Small intestine (tissue), 16 donors: ENCODE measurements at places on chromosomes 3 and 15. TPM values are rescaled to one million over a fixed set of nuclear protein-coding genes. Genes with fewer than 3 reads are reported as not detected.

DNA sequence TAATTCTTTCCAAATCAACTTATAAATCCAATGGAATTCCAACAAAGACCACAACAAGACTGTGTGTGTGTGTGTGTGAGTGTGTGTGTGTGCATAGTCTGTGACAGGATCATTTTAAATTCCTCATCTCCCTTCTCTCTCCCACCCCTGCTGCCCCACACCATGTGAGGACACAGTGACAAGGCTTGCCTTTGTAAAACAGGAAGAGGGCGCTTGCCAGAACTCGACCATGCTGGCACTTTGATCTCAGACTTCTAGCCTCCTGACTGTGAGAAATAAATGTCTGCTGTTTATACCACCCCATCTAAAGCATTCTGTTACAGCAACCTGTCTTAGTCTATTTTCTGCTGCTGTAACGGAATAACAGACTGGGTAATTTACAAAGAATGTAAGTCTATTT is 99.1 kb downstream of the NSMCE3 start:
- DNase-seq, result no peak

SLC35A5 gene
- 49.3 TPM for polyA plus RNA-seq

GRCh38 chr3:170033489-170033888 is 4.3 kb upstream of the GPR160 start:
- peak; percentile 71 for DNase-seq

DNA sequence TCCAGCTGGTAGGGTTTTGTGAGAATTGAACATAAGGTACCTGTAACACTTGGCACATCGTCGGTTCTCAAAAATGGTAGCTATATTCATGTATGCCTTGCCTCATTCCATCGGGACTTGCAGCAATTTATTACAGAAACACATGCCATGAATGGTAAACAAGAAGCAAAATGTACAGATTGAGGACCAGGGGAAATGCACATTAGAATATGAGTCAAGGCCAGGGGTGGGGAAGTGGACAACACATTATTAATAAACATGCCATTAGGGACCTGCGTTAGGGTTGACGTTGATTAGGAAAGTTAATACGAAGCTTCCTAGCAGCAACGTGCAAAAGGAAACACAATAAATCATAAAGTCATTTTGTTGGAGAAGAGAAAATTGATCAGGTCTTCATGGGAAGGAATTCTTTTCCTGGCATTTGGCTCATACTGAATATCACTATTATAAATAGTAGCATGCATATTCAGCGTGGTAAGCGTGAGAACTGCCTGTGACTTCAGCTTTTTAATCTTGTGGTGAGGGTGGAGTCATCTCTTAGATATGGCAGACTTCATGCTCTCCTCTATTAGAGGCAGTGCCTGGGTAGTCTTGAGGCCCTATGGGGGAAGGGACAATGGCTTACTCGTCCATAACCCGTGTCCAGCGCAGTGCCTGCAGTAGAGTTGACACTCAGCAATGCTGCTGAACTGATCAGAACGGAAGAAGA is 184.9 kb downstream of the SV2B start:
- DNase-seq, result no peak

CSPG5 gene
- polyA plus RNA-seq, result 0.37 TPM

SHF gene
- 11.3 TPM for polyA plus RNA-seq

- no peak for DNase-seq
Observed at GRCh38 chr3:185631508-185632206, 45.6 kb downstream of the SENP2 start.

GRCh38 chr3:62467966-62468722 is 94.8 kb upstream of the FEZF2 start:
- no peak for DNase-seq

- no peak for DNase-seq
Observed at GRCh38 chr15:39361497-39361896, 219.4 kb upstream of the THBS1 start.

GRCh38 chr3:76181213-76181612 is 395.9 kb upstream of the ZNF717 start:
- no peak for DNase-seq

STRIT1 gene
- 0.18 TPM for polyA plus RNA-seq

- DNase-seq, result no peak
Observed at GRCh38 chr3:124815781-124816180, 71.4 kb downstream of the ITGB5 start.

SCAMP2 gene
- 52.3 TPM for polyA plus RNA-seq

DNA sequence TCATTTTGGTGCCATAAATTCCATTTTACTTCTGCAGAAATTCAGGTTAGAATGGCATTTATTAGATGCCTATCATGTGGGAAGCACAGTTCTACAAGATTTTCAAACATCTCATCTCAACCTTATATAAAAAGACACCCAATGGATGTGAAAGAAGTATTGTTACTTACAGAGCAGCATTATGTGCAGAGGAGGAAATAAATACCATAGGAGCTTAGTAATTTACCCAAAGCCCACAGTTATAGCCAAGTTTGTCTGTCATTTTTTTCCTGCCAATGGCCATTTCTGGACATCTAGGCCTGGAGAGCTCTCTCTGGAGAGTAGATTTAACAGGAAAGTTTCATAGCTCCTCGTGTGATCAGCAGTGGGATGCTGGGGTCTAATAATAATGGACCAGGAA is 659.4 kb upstream of the NAALADL2 start:
- DNase-seq, result no peak

- DNase-seq, result peak; percentile 51
Observed at GRCh38 chr3:14633819-14634424, 17.6 kb upstream of the CCDC174 start.

DAPK2 gene
- 91.6 TPM for polyA plus RNA-seq

DNA sequence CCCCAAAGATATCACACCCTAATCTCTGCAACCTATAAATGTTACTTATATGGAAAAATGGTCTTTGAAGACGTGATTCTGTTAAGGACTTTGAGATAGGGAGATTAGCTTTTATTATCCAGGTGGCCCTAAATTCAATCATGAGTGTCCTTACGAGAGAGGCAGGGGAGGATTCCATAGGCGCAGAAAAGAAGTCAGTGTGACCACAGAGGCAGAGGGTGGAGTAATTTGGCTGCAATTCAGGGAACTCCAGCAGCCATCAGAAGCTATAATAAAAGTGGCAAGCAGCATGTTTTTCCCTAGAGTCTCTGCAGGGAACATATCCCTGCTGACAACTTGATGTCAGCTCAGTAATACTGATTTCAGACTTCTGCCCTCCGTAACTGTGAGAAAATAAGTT is 315.2 kb upstream of the ROBO2 start:
- peak; percentile 42 for DNase-seq

DNA sequence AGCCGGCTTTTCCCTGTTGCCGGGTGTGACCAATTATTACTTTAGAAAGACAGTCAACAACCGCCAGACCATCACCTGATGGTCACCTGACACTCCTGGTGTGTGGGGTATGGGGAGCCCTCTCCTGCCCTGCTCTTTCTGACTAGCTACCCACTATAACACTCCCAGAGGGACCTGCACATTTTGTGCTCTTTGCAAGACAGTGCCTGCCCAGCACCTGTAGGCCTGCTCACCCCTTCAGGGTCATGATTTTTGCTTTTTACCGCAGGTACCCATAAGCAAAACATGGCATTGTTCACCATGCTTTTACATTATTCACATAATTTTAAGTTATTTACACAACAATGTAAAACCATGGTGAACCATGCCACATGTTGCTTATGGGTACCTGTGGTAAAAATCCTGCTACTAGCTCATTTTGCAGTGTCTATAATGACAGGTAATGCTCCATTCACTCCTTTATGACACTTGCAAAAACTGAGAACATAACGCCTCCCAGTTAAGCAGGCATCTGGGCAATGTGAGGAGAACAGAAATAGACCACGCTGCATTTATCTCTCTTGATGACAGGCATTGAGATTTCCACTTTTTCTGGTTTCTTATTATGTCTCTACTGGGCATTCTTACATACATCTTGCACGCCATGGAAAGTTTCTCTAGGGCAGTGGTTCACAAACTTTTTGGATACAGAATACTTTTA is 9.9 kb downstream of the CCRL2 start:
- no peak for DNase-seq

DNA sequence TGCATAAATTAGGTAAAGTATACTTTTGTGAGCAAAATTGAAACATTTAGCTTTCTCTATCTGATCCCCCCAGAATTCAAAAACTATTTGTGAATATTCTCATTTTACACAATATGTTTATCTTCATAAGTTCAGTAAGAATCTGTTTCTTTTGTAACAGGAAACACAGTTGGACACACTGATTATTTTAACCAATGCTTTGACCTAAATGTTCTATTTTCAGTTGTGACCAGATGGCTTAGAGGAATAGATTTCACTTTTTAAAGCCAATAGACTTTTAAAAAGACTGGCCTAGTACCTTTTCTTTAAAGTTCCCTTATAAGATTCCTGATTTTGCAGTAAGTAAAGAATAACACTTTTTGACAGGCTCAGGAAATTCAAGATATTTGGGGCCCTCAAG is 74.0 kb upstream of the STRIT1 start:
- DNase-seq, result no peak

GRCh38 chr3:97692831-97693230 is 71.7 kb upstream of the ARL6 start:
- DNase-seq, result no peak

- DNase-seq, result no peak
Observed at GRCh38 chr3:13080591-13080990, 7.4 kb upstream of the IQSEC1 start.
